Cardiac fibroblast (primary cell): ENCODE measurements at places on chromosomes 7 and 10.

DNA sequence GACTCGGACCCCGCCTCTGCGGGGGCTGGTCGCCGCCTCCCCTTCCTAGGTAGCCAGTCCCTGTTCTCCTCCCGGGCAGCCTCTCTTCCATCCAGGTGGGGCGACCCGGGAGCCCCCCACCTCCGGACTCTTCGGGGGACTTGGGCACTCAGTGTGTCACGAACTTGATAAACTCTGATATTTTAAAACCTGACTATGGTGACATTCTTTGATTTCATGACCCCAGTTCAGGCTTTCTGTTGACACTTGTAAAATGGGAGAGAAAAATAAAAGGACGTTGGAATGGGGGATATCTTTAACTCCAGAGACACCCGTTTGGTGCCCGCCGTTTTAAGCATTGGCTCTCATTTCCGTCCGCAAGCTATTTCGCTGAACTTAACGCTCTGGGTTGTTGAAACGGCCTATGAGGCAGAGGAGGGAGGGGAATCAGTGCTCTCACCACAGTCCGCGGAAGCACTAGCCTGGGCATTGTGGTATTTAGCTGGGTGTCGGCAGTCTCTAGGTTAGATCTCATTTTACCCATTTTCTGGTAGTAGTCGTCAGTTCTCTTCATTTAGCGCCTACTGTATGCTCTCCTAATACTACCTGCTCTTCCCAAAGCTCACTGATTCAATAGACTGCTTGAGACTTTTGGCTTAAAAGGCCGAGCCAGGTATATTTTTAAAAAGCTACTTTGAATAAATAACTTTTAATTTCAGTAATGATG, 738 bp downstream of the VPS26A start:
- DNase-seq = peak; percentile 67

- DNase-seq = no peak
These were observed 250.7 kb upstream of the ZNF32 start for GRCh38 chr10:43899224-43899959.

GRCh38 chr10:114173603-114173920, 441 bp downstream of the CCDC186 start:
- no peak for DNase-seq

- no peak for DNase-seq
These were observed 16.9 kb downstream of the CAMK2G start for GRCh38 chr10:73857446-73857845.

DNA sequence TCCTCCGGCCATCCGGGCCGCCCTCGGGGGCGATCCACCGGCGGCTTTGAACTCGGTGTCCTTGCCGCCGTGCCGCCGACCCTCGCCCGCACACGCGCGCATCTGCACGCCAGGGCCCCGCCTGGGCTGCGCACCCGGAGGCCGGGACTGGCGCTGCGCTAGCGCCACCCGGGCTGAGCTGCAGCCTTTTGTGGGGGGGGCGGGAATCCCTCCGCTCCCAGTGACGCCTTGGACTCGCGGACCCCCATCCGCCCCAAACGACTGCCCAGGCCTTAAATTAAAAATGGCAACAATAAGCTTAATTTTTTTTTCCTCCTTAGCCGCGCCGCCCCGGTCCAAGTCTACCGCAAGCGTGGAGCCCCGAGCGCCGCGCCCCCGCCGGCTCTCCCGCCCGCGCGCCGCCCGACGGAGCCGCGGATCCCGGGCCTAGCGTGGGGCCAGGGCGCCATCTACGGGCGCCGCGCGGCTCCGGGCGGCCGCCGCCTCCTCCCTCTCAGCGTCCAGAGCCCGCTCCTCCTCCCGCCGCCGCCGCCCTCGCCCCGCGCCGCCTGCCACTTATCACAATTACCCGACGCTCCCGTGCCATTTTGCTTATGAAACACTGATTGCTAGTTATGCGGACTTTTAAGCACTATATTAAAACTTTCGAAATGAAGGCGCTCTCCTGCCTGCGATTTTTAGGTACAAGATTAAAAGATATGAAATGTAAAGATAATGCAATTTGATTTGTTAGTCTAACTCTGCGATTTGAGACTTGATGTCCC, 7.5 kb upstream of the EBF3 start:
- DNase-seq = peak; percentile 72

DNA sequence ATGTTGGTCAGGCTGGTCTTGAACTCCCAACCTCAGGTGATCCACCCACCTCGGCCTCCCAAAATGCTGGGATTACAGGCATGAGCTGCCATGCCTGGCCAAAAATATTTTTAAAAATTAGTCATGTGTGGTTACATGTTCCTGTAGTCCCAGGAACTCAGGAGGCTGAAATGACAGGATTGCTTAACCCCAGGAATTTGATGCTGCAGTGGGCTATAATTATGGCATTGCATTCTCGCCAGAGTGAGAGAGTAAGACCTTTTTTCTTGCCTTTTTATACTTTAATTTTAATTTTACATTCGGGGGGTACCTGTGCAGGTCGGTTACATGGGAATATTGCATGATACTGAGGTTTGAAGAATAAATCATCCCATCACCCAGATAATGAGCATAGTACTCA, 86.6 kb upstream of the ZNF92 start:
- DNase-seq = no peak

- peak; percentile 100 for DNase-seq
These were observed 89.2 kb downstream of the RNF216 start for GRCh38 chr7:5692112-5692844.

- no peak for DNase-seq
These were observed 15.5 kb upstream of the MTPAP start for GRCh38 chr10:30364345-30365268.

GRCh38 chr7:131071786-131072504, 255.7 kb upstream of the MKLN1 start:
- peak; percentile 98 for DNase-seq

DNA sequence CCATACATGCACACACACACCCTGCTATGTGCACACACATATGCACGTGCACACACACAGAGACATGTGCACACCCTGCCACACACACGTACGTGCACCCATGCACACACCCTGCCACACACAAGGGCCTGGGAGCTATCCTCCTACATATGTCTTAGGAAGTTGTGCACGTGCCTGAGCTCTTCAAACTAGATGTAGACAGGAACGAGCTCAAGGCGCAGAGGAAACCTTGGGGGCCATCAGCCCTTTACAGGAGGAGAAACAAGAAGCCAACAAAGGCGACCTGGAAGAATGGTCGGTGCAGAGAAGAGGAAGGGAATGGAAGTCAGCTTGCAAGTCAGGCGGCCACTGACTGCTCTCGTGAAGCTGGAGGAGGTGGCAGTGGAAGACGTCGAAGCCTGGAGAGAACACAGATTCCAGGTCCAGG, 58.7 kb downstream of the AOC1 start:
- DNase-seq = no peak

GRCh38 chr7:32868116-32868515, 23.4 kb downstream of the KBTBD2 start:
- DNase-seq = no peak

- peak; percentile 92 for DNase-seq
These were observed 12.1 kb downstream of the ENTPD1 start for GRCh38 chr10:95767884-95768556.

DNA sequence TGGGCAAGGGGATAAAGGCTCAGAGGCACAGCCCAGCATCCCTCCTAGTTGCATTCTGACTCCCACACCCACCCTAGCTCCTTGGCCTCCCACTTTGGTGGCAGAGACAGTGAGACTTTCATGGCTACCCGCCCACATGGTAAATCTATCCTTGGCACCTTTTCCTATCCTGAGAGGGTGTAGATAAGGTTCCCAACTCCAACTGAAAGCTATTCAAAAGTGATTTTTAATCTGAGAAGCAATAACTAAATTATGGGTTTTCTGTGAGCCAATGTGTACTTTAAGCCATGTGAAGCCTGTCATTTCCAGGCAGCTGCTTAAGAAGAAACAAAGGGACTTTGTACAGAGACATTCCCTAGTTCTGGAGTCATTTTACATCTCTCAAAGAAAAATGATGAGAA, 9.1 kb downstream of the LAMB1 start:
- DNase-seq = peak; percentile 36

- no peak for DNase-seq
These were observed 530 bp upstream of the ANXA7 start for GRCh38 chr10:73414230-73414945.

DNA sequence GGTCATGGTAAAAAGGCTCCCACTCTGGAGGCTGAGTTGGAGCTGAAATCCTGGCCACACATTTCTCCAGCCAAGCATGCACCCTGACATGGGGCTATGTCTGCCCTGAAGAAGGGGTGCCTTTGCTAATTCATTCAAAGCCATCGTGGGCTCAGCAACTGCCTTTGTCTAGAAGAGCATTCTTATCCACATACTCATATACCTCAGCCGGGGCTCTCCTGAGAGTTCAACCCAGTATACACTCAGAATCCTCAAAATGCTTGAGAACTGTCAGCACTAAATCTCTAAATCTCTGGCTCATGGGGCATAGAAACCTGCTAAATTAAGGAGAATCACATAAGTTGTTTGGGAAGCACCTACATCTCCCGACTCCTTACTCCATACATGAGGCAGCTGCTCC, 89.3 kb downstream of the MRPL32 start:
- peak; percentile 20 for DNase-seq

GRCh38 chr7:113083816-113084495, 2.7 kb downstream of the GPR85 start:
- DNase-seq = no peak

DNA sequence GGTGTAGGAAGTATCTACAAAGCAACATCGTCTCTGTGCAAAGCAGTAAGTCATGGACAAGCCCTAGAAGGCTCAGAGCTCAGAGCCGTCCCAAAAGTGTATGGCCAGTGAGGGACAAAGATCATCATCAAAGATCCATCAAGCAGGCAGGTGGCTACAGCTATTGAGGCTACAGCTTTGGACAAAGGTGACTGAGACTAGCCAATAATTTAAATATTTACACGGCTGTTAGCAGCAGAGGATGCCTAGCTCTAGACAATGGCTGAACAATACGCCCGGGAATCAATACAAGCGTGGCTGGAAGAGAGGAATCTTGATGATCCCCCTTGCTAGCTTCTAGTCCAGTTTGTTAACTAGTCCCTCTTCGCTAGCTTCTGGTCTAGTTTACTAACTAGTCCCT, 17.9 kb downstream of the NMT2 start:
- DNase-seq = no peak

- no peak for DNase-seq
These were observed 33.7 kb downstream of the R3HCC1L start for GRCh38 chr10:98168147-98168546.

DNA sequence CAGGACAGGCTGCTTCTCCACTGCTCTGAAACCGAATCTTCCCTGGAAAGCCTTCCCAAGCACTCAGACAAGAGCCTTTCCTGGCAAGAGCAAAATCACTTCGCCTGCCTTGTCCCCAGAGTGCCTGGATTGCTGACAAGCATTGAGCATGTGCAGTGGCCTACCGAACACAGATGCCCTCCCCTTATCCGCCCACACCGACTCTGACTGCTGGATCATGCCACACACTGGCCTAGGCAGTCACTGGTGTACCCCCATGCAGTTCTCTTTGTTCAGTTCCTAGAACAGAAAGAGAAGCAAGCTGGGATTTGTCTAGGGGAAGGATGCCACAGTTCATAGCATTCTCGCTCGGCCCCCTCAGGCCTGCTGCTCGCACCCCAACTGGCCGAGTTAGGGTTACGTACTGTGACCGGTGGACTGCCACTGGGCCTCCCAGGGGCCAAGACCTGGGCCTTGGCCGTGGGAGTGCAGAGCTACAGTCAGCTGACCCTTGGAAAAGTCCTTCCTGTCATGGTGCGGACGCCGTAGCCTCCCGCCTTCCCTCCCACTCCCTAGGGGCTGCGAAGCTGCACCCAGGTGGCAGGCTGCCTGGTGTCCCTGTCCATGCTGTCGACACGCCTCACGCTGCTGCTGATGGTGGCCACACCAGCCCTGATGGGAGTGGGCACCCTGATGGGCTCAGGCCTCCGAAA, 6.9 kb downstream of the ABCB8 start:
- no peak for DNase-seq

GRCh38 chr10:86282664-86283465, 83.7 kb downstream of the GRID1 start:
- DNase-seq = no peak

DNA sequence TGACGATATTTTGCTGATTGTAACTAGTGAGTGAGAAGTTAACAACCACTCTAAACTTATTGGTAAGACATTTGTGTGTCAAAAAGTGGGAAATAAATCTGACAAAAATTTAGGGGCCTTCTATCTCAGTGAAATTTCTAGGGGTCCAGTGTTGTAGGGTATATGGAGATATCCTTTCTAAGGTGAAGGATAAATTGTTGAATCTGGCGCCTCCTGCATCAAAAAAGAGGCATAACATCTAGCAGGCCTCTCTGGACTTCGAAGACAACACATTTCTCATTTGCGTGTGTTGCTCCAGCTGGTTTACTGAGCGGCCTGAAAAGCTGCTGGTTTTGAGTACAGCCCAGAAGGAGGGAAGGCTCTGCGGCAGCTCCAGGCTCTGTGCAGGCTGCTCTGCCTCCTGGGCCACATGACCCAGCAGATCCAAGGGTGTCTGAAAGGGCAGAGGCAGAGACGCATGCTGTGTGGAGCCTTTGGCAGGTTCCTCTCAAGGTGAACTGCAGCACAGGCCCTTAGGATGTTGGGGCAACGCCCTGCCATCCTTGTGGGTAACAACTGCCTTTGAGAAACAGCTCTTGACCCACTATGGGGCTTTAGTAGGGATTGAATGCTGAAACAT, 72.4 kb downstream of the LMBR1 start:
- DNase-seq = no peak

DNA sequence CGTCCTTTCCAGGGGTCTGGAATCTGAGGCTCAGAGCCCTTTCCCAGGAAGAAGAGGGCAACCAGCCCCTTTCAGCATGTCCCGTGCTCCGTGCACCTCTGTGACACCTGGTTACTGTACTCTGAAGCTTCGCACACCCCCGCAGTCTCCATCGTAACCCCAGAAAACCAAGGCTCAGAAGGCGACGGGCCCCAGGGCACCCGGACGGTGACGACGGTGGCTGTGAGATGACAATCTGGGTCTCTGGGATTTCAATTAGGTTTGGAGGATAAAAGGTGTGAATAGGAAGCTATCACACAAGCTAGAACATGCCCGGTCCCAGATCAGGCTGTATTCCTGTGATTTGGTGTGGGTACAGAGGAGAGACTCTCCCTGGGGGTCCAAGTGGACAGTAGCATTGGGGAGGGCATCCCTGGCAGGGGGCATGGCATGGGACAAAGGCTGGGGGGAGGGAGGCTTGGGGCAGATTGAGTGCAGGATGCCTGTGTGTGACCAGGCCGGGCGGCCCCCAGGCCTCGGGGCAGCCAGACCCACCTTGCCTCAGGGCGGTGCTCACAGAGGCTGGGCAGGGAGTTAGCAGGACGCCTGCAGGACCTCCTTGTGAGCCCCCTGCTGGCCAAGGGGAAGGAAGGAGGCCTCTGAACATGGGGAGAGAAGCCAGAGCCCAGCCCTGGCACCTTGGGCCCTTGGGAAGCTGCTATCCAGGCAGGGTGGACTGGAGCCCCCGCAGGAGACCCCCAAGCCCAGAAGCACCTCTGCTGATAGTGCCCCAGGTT, 23.4 kb upstream of the PSMG3 start:
- peak; percentile 18 for DNase-seq

DNA sequence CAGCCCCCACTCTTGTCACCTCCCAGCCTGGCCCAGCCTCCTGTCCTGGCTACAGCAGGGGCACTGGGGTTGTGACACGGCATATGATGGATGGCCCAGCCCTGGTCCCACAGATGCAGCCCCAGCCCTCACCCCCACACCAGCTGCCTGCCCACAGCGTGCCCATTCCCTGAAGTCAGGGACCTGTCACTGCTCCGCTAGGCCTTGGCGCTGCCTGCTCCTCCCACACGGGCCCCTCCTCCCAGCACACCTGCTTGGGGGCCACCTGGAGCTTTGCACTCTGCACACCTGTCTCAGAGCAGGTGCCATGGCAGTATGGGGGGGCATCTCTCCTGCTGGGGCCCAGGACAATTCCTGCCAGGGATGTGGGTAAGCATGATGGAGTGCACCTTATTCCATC, 3.5 kb downstream of the GCK start:
- DNase-seq = no peak

GRCh38 chr7:34354011-34354410, 304.0 kb upstream of the NPSR1 start:
- DNase-seq = no peak
